Activated T-helper 2 cell treated with anti-CD3 and anti-CD28 coated beads, Interferon-gamma antibody, Interleukin-2, Interleukin-4, amounts not matched to agents 10 μg/mL and 5 μg/mL and 100 μg/mL, durations not matched to agents 14 hours and 24 hours and 36 hours (primary cell): ENCODE measurements at places on chromosomes 5 and 9. TPM values are rescaled to one million over a fixed set of nuclear protein-coding genes. Genes with fewer than 3 reads are reported as not detected.

HMMR gene
- 39.3 and 40.3 TPM in 2 replicates for total RNA-seq

DNA sequence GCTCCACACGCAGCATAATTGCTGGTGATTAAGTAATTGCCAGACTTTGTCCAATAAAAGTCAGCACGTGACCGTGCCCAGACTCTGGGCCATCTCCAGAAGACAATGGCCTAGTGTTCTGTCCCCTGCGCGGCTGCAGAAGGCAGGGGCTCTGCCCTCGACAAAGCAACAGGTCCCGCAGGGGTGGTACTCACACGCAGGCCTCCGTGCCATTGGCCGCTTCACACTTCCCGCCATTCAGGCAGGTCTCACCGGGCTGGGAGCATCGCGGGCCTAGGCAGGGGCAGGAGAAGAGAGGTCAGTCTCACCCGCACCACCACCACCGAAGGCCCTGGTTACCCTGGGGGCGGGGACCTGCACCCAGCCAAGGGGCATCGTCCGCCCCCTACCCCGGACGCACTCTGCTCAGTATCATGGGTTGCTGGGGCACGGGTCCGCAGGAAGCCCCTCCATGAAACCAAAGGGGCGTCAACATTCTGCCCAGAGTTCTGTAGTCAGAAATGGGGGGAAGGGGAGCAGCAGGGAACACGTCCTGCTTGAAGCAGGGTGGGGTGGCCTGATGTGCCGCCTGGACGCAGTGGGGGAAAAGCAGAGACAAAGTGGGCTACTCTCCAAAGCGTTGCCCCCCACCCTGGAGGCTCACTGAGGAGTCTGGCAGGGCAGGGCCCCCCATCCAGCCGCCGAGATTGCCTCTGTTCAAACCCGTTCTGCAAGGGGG, 1.9 kb downstream of the NOTCH1 start:
- H3K27me3 ChIP-seq, result no peaks in the 10 kb centered on the region
- peak overlapping the region; percentile 91 for H3K4me3 ChIP-seq

SLIT3 gene
- 8.1 and 9.5 TPM in 2 replicates for total RNA-seq

GRCh38 chr5:11012295-11012694, 251.3 kb upstream of the DAP start:
- no peak for DNase-seq
- peaks cover 2% of the 10 kb centered on the region for H3K27me3 ChIP-seq
- no peaks in the 10 kb centered on the region for H3K4me1 ChIP-seq
- no peaks in the 10 kb centered on the region for H3K36me3 ChIP-seq
- H3K4me3 ChIP-seq, result no peak overlapping the region

ZBTB43 gene
- total RNA-seq, result 16.4 and 22.3 TPM in 2 replicates

- no peaks in the 10 kb centered on the region for H3K27me3 ChIP-seq
- no peak overlapping the region for H3K4me3 ChIP-seq
- H3K4me1 ChIP-seq, result peaks cover 17% of the 10 kb centered on the region
Measured at GRCh38 chr9:128123451-128124080, 4.0 kb downstream of the PTGES2 start.

DNA sequence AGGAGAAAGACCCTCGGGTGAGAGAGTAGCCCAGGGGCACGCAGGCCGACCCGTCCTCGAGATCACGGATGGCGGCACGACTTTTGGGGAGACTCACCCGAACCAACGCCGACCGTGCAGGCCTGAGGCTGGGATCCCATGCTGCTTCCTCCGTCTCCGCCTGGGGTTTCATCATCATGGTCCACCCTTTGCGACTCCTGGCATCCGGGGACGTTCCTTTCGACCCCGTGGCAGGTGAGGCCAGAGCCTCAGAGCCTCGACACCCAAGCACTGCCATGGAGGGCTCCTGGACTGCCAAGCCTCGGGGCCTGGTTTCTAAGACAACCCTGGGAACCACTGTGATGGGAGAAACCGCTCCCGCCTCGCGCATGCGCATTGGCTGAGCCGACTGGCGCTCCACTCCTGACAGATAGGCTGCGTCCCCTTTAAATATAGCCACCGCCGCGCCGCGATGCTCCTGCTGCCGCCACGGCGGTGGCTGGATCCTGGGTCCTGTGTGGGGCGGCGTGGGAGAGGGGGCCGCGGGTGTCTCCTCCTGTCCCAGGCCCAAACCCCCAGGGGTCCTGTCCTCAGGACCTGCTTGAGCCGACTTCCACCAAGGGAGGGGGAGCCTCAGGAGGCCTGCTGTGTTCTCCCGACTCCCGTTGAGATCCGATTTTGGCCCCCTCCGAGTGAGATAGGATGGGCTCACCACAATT, 481.6 kb downstream of the SPATA31A7 start:
- no peak for DNase-seq
- H3K4me1 ChIP-seq, result no peaks in the 10 kb centered on the region
- H3K27ac ChIP-seq, result no peak overlapping the region
- no peaks in the 10 kb centered on the region for H3K27me3 ChIP-seq
- H3K4me3 ChIP-seq, result no peak overlapping the region

DNA sequence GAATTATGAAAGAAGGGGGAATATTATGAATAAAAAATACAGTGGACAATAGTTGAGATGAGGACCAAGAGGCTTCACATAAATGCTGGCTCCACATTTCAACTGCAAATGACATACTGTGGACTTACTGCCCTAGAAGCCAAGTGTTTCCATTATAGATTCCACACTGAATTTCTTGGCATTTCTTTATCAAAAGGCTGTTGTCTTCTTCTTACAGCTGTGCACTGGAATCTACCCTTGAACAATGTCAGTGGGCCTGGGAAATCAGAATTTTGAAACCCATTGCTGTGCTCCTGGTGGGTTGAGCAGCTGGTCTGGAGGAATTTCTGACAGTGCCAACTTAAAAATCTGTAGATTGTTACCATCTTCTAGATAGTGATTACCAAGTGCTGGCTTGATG, 49.9 kb downstream of the TNC start:
- H3K4me1 ChIP-seq, result peaks cover 8% of the 10 kb centered on the region
- peaks cover 9% of the 10 kb centered on the region for H3K27me3 ChIP-seq
- H3K27ac ChIP-seq, result no peak overlapping the region
- DNase-seq, result no peak
- H3K36me3 ChIP-seq, result no peaks in the 10 kb centered on the region

DNA sequence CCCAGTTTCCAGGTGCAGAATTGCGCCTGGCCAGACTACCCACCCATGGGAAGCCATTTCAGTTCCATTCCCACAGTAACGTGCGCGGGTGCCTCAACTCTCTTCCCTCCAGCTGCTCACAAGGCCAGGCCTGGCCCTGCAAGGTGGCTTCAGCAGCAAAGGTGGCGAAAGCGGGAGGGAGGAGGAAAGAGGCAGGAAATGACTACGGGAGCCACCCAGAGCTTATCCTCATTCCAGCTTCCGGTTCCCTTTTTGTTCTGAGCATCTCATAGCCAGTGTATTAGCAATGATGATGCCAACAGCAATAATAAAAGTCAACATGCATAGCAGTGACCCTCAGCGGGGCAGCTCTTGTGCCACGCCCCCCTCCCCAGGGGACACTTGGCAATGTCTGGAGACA, 101.5 kb upstream of the BOD1 start:
- DNase-seq, result no peak
- no peak overlapping the region for H3K4me3 ChIP-seq
- no peaks in the 10 kb centered on the region for H3K4me1 ChIP-seq
- no peaks in the 10 kb centered on the region for H3K36me3 ChIP-seq
- no peaks in the 10 kb centered on the region for H3K27me3 ChIP-seq

GRCh38 chr5:175561085-175561484, 82.7 kb downstream of the SFXN1 start:
- no peak overlapping the region for H3K4me3 ChIP-seq
- no peak overlapping the region for H3K27ac ChIP-seq
- DNase-seq, result no peak
- peaks cover 18% of the 10 kb centered on the region for H3K27me3 ChIP-seq

TRIM36 gene
- not detected in 2 replicates for total RNA-seq

DNA sequence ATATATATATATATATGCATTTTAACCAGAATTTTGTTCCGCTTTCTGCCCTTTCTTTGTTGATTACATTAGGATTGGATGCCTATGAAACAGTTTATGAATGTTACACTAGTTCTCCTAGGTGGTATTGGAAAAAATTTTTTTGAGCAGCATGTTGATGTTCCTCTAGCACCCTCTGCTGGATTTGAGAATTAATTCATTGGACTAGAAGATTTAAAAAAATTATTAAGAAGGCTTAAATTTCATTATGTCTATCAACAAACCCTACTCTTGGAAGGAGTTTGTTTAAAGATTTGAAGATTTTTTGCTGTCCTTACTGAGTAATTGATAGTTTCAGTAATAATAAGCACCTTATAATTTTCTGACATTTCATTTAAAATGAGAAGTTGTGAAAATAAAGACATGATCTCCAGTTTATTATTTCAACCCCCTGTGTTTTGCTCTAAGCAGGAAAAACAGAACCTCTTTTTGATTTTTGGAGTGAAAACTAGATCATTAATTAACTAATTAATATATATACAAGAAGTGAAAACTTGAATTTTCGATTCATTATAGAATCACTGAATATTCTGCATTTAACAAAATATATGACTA, 89.6 kb downstream of the CCDC171 start:
- no peak overlapping the region for H3K4me3 ChIP-seq
- no peak for DNase-seq
- H3K36me3 ChIP-seq, result no peaks in the 10 kb centered on the region
- peaks cover 1% of the 10 kb centered on the region for H3K27me3 ChIP-seq
- H3K27ac ChIP-seq, result no peak overlapping the region

ANKRD55 gene
- 1.4 and 2.3 TPM in 2 replicates for total RNA-seq

DNA sequence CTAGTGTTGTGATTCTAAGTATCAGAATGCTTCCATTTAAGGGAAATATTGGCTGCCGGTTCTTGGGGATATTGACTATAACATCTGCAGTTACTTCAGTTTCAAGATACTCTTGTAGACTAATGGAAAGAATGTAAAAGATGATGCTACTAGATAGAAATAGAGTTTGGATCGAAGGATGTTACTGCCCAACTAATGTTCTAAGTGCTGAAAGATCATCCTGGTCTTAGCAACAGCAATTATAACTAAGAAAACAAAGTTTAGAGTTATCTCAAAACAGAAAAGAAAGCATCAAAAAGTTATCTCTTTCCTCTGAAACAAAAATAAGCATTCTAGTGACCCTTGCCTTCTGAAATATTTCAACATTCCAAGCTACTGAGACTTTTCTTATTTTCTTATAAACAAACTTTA, 49.9 kb downstream of the ITGA1 start:
- peaks cover 7% of the 10 kb centered on the region for H3K27me3 ChIP-seq
- DNase-seq, result no peak
- no peak overlapping the region for H3K4me3 ChIP-seq
- H3K4me1 ChIP-seq, result peaks cover 2% of the 10 kb centered on the region
- no peaks in the 10 kb centered on the region for H3K36me3 ChIP-seq

- no peaks in the 10 kb centered on the region for H3K36me3 ChIP-seq
- H3K27ac ChIP-seq, result no peak overlapping the region
- no peak for DNase-seq
- H3K4me3 ChIP-seq, result no peak overlapping the region
- H3K4me1 ChIP-seq, result peaks cover 34% of the 10 kb centered on the region
Measured at GRCh38 chr5:1000329-1000728, 8.3 kb upstream of the NKD2 start.

GRCh38 chr5:112116371-112116770, 302.7 kb downstream of the EPB41L4A start:
- DNase-seq, result no peak
- H3K4me3 ChIP-seq, result no peak overlapping the region
- peaks cover 14% of the 10 kb centered on the region for H3K27me3 ChIP-seq
- no peaks in the 10 kb centered on the region for H3K36me3 ChIP-seq

DNA sequence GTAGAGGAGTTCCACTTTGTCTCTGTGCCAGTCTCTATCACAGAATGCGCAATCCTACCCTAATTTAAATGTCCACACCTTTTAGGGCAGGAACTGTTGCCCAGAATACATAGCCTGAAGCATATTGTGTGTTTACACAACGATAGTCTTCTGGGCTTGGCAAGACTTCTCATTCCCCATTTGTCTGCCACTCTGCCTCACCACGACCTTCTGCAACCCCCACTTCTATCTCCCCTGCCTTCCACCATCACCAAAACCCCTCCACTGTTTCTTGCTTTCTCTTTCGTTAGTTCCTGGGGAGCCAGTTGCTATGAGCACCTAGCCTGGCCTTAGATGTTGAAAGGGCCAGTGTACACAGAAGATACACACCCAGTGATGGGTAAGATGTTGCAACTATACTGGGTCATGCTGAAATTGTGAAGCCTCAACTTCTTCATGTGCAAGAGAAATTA, 883 bp upstream of the RNF145 start:
- peaks cover 7% of the 10 kb centered on the region for H3K27me3 ChIP-seq
- DNase-seq, result no peak
- peak overlapping the region; percentile 85 for H3K4me3 ChIP-seq
- H3K27ac ChIP-seq, result peak overlapping the region; percentile 92

GRCh38 chr5:22432905-22433304, 420.2 kb downstream of the CDH12 start:
- DNase-seq, result no peak
- H3K4me3 ChIP-seq, result no peak overlapping the region
- no peak overlapping the region for H3K27ac ChIP-seq
- no peaks in the 10 kb centered on the region for H3K36me3 ChIP-seq
- no peaks in the 10 kb centered on the region for H3K4me1 ChIP-seq

LRRC19 gene
- not detected in 2 replicates for total RNA-seq

DNA sequence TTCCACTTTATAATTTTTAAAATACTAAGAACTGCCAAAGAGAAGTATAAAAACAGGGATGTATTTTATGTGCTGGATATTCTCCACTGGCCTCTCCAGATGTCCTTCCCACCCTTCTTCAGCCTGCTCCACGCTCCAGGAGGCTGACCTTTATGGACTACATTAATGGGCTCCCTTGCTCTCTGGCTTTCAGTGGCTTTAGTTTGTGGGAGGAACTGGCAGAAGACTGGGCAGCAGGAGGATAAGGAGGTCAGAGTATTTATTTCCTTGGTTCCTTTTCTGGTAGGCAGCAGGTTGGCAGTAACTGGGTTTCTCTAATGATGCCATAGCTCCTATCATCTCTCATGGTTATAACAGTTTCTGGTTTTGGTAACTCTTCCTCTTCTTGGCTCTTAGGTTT, 133.9 kb downstream of the PAM start:
- H3K4me1 ChIP-seq, result peaks cover 2% of the 10 kb centered on the region
- no peak overlapping the region for H3K27ac ChIP-seq
- no peaks in the 10 kb centered on the region for H3K27me3 ChIP-seq
- H3K36me3 ChIP-seq, result no peaks in the 10 kb centered on the region
- H3K4me3 ChIP-seq, result no peak overlapping the region

DNA sequence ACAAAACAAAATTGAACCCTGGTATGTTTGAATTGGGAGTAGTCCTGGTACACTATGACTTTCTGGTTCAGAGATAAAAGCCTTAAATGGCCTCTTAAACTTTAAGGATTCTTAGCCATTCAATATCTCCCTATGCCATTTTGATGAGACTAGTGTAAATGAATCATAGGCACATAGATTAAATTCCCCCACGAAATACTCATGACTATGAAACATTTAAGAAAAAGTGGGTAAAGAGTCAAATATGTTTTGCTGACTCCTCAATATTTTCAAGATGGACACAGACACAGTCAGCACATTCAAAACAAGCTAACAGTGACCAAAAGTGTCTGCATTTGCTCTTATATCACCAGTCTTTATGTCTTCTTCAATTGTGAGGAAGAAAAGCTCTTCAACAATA, 278.3 kb downstream of the PDE4D start:
- H3K4me3 ChIP-seq, result no peak overlapping the region
- no peaks in the 10 kb centered on the region for H3K36me3 ChIP-seq
- no peaks in the 10 kb centered on the region for H3K4me1 ChIP-seq
- H3K27me3 ChIP-seq, result peaks cover 19% of the 10 kb centered on the region
